Lung microvascular endothelial cell (primary cell): ENCODE measurements at places on chromosomes 5 and 9. TPM values are rescaled to one million over a fixed set of nuclear protein-coding genes. Genes with fewer than 3 reads are reported as not detected.

PCDHB2 gene
- total RNA-seq, result 1.3 and 2.2 TPM in 2 replicates

DNA sequence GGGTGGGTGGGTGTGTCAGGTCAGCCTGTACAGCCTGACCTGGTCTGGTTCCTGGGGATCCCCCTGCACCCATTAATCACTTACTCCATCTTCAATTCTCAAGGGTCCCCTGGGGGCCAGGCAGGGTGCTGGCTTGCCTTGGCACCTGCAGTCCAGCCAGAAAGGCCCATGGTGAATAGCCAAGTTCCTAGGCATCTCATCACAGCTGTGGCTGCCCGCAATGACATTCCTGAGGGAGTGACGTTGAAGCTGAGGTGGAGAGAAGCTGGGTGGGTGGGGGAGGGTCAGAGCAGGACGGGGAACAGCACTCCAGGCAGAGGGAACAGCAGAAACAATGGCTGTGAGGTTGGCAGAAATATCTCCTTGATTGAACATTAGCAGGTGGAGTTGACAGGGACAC lies 10.6 kb downstream of the HMCN2 start:
- DNase-seq, result no peak

GRCh38 chr5:5473226-5473625 lies 50.7 kb downstream of the ICE1 start:
- DNase-seq, result no peak

GRCh38 chr5:94775088-94775487 lies 156.6 kb downstream of the SLF1 start:
- DNase-seq, result no peak

GRCh38 chr5:2872676-2873075 lies 121.2 kb upstream of the IRX2 start:
- no peak for DNase-seq

GRCh38 chr5:3896098-3896497 lies 300.5 kb downstream of the IRX1 start:
- DNase-seq, result no peak

REXO4 gene
- 11.6 and 14.9 TPM in 2 replicates for total RNA-seq

GRCh38 chr5:41118177-41118576 lies 47.0 kb upstream of the MROH2B start:
- DNase-seq, result no peak

- DNase-seq, result no peak
Measured at GRCh38 chr9:19032406-19032805, 603 bp downstream of the SAXO1 start.

- no peak for DNase-seq
Measured at GRCh38 chr5:44486591-44486990, 97.4 kb upstream of the FGF10 start.

DNA sequence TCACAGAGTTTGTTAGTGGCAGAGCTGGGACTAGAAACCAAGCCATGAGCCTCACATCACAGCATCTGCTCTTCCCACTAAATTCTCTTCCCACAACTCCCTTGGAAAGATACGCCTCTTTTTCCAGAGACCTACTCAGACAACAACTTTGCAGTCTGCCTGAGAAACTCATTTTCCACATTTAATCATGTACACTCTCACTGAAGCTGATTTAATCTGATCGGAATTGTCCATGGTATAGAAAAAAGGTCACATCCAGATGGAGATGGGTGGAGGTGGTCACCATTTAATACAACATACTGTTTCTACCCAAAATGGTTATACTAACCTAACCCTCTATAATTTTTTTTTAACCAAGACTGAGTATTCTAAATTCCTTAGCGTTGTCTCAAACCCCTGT lies 366.2 kb downstream of the ENC1 start:
- DNase-seq, result no peak

DNA sequence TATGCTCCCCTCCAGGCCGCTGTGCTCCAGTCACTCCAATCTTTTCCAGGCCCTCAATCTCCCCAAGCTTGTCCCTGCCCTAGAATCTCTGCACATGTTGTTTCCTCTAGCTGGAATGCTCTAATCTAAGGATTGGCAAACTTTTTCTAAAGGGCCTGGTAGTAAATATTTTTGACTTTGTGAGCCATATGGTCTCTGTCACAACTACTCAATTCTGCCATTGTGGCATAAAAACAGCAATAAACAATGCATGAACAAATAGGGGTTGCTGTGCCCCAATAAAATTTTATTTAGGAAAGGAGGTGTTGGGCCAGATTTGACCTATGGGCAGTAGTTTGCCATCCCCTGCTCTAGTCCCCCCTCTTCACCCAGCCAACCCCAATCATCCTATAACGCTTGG lies 150.5 kb upstream of the LRRTM2 start:
- no peak for DNase-seq

- no peak for DNase-seq
Measured at GRCh38 chr9:112873773-112874405, 16.8 kb downstream of the SLC46A2 start.

OGN gene
- total RNA-seq, result not detected in 2 replicates

LHX6 gene
- total RNA-seq, result 0.40 and 1.7 TPM in 2 replicates
